Muscle of leg (tissue), 16 donors: ENCODE measurements at places on chromosomes 3 and 15. TPM values are rescaled to one million over a fixed set of nuclear protein-coding genes. Genes with fewer than 3 reads are reported as not detected.

FETUB gene
- total RNA-seq = 0.04 TPM

DNA sequence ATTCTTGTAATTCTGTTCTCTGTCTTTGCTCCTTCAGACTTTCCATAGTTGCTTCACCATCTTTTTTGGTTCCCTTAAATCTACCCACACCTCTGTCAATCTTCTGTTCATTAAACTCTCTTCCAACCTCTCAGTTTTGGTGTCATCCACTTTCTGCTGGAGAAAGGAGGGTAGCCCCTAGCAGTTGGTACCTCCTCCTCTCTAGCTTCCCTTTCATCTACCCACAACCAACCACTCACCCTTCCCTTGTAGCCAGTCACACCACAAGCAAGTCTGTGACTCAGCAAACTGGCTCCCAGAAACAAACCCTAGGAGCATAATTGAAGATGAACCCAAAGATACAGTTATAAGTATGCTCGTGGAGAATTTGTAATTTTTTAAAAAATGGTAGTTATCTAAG is 318.6 kb downstream of the FHIT start:
- no peak overlapping the region for H3K27ac ChIP-seq
- no peak overlapping the region for H3K4me3 ChIP-seq
- no peaks in the 10 kb centered on the region for H3K4me1 ChIP-seq
- DNase-seq = no peak
- no peaks in the 10 kb centered on the region for H3K27me3 ChIP-seq

DNA sequence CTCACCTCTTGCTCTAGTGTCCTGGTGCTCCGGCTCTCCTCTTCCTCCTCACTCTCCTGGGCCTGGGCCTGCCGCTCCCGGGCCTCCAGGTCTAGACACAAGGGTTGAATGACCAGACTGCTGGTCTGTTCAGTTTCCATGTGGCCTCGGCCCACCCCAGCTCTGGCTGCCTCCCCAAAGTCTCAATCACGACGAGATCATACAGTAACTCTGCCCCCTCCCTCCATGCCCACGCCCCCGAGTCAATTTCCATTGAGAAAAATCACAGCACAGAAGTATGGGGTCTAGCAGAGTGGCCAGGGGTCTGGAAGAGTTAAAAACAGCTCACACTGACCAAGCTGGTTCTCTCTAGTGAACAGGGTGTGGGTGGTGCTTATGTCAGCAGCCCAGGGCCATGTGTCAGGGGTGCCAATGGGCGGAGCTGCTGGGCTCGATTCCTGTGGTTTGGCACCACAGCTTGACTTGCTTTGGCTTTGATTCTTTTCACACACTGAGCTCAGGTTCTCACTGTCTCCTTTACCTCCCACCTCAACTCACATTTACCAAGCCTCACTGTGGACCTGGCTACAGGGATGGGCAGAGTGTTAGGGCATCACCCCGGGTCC is 6.9 kb downstream of the C15orf62 start:
- no peak for DNase-seq
- no peak overlapping the region for H3K27ac ChIP-seq
- no peaks in the 10 kb centered on the region for H3K27me3 ChIP-seq

- peak overlapping the region; percentile 7 for H3K27ac ChIP-seq
- no peaks in the 10 kb centered on the region for H3K27me3 ChIP-seq
- peaks cover 38% of the 10 kb centered on the region for H3K4me1 ChIP-seq
- no peak for DNase-seq
- no peak overlapping the region for H3K4me3 ChIP-seq
These were observed 102.8 kb downstream of the TBC1D2B start for GRCh38 chr15:77974416-77975331.

GRCh38 chr15:29904757-29905417 is 82.6 kb upstream of the TJP1 start:
- no peaks in the 10 kb centered on the region for H3K4me1 ChIP-seq
- H3K27me3 ChIP-seq = no peaks in the 10 kb centered on the region
- H3K4me3 ChIP-seq = no peak overlapping the region
- H3K36me3 ChIP-seq = no peaks in the 10 kb centered on the region

DNA sequence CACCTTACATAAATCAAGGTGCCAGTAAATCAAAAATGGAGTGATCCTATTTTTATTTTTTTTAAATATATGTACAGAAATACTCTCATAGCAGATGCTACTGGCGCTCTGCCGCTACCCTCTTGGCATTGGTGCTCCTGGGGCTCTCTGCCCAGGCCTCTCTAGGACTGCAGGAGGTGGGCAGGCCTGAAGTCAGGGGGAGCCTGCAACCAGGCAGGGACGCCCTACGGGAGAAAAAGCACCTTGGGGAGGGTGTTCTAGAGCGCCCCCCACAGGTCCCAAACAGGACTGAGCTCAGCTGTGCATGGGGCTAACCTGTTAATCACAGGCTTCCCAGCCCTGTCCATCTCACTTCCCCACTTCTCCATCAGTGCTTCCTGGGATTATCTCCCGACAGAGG is 192.5 kb downstream of the SHQ1 start:
- peaks cover 17% of the 10 kb centered on the region for H3K27me3 ChIP-seq
- H3K36me3 ChIP-seq = no peaks in the 10 kb centered on the region
- H3K27ac ChIP-seq = no peak overlapping the region
- DNase-seq = no peak

GRCh38 chr3:59133311-59133710 is 83.5 kb upstream of the CFAP20DC start:
- H3K4me3 ChIP-seq = no peak overlapping the region
- DNase-seq = peak; percentile 84
- H3K27ac ChIP-seq = peak overlapping the region; percentile 48
- H3K36me3 ChIP-seq = no peaks in the 10 kb centered on the region

GNB4 gene
- 43.8 TPM for total RNA-seq

GRCh38 chr3:5709714-5710113 is 522.2 kb downstream of the EDEM1 start:
- no peak overlapping the region for H3K4me3 ChIP-seq
- no peak overlapping the region for H3K27ac ChIP-seq

CHDH gene
- total RNA-seq = 1.2 TPM

PDCD6IP gene
- total RNA-seq = 67.2 TPM

GRCh38 chr3:25288413-25288812 is 139.7 kb upstream of the RARB start:
- no peaks in the 10 kb centered on the region for H3K36me3 ChIP-seq
- H3K4me3 ChIP-seq = no peak overlapping the region
- no peak for DNase-seq
- no peaks in the 10 kb centered on the region for H3K4me1 ChIP-seq
- no peak overlapping the region for H3K27ac ChIP-seq
- H3K27me3 ChIP-seq = no peaks in the 10 kb centered on the region

- peaks cover 45% of the 10 kb centered on the region for H3K4me1 ChIP-seq
- DNase-seq = no peak
- peaks cover 13% of the 10 kb centered on the region for H3K27me3 ChIP-seq
- no peak overlapping the region for H3K4me3 ChIP-seq
- no peaks in the 10 kb centered on the region for H3K36me3 ChIP-seq
These were observed 54.9 kb downstream of the CYP11A1 start for GRCh38 chr15:74312445-74313007.

- H3K36me3 ChIP-seq = no peaks in the 10 kb centered on the region
- no peaks in the 10 kb centered on the region for H3K4me1 ChIP-seq
- H3K27ac ChIP-seq = no peak overlapping the region
- no peaks in the 10 kb centered on the region for H3K27me3 ChIP-seq
- no peak overlapping the region for H3K4me3 ChIP-seq
These were observed 467.5 kb downstream of the C3orf38 start for GRCh38 chr3:88617283-88617682.

A4GNT gene
- not detected for total RNA-seq

DNA sequence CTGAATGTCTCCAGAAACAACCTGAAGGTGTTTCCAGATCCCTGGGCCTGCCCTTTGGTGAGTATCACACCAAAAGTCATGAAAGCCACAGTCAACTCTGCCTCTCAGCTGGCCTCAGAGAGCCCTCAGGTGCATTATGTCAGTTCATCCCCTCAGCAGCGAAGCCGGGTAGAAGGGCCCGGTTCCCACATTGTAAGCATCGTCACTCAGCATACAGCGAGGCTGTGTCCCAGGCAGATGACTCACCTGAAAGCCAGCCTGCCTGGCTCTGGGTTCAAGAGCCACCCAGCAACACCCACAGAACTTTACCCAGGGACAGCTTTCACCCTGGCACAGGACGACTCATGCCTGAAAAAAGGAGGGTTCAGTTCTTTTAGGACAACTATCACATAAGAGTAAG is 91.6 kb downstream of the LRRK1 start:
- DNase-seq = no peak
- H3K36me3 ChIP-seq = peaks cover 9% of the 10 kb centered on the region
- H3K27me3 ChIP-seq = no peaks in the 10 kb centered on the region
- H3K4me3 ChIP-seq = no peak overlapping the region
- H3K4me1 ChIP-seq = peaks cover 33% of the 10 kb centered on the region
- H3K27ac ChIP-seq = no peak overlapping the region

AADACL2 gene
- total RNA-seq = not detected

GRCh38 chr15:31483986-31484951 is 157.6 kb downstream of the KLF13 start:
- DNase-seq = no peak
- no peak overlapping the region for H3K27ac ChIP-seq
- H3K36me3 ChIP-seq = no peaks in the 10 kb centered on the region
- H3K4me1 ChIP-seq = peaks cover 6% of the 10 kb centered on the region

HRG gene
- total RNA-seq = 0.04 TPM

GRCh38 chr3:12574661-12575060 is 17.8 kb downstream of the MKRN2 start:
- DNase-seq = no peak
- H3K36me3 ChIP-seq = peaks cover 77% of the 10 kb centered on the region
- no peaks in the 10 kb centered on the region for H3K27me3 ChIP-seq
- no peak overlapping the region for H3K4me3 ChIP-seq
- no peaks in the 10 kb centered on the region for H3K4me1 ChIP-seq

- no peak overlapping the region for H3K27ac ChIP-seq
- H3K27me3 ChIP-seq = no peaks in the 10 kb centered on the region
- no peak for DNase-seq
- no peaks in the 10 kb centered on the region for H3K4me1 ChIP-seq
- no peak overlapping the region for H3K4me3 ChIP-seq
These were observed 37.6 kb downstream of the RAB8B start for GRCh38 chr15:63226966-63227401.

DNA sequence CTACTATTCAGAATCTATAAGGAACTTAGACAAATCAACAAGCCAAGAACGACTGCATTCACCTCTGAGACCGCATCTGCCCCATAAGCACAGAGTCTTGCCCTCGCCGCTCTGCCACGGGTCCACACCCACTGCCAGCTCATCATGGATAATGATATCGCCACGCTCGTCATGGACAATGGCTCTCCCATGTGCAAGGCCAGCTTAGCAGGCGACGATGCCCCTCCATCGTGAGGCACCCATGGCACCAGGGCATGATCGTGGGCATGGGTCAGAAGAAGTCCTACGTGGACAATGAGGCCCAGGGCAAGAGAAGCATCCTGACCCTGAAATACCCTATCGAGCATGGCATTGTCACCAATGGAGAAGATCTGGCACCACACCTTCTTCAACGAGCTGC is 92.1 kb upstream of the FXR1 start:
- no peak overlapping the region for H3K27ac ChIP-seq
- no peaks in the 10 kb centered on the region for H3K36me3 ChIP-seq
- no peak for DNase-seq
- no peaks in the 10 kb centered on the region for H3K27me3 ChIP-seq

RTP1 gene
- 0.04 TPM for total RNA-seq

TMCO5A gene
- total RNA-seq = not detected

- no peak overlapping the region for H3K27ac ChIP-seq
- H3K4me1 ChIP-seq = peaks cover 25% of the 10 kb centered on the region
- no peak overlapping the region for H3K4me3 ChIP-seq
- H3K27me3 ChIP-seq = no peaks in the 10 kb centered on the region
These were observed 50.1 kb downstream of the ITGB5 start for GRCh38 chr3:124837065-124837464.

DNAH1 gene
- 3.2 TPM for total RNA-seq

- no peak overlapping the region for H3K27ac ChIP-seq
- no peaks in the 10 kb centered on the region for H3K27me3 ChIP-seq
- H3K36me3 ChIP-seq = no peaks in the 10 kb centered on the region
- no peak overlapping the region for H3K4me3 ChIP-seq
- H3K4me1 ChIP-seq = peaks cover 6% of the 10 kb centered on the region
These were observed 192.3 kb upstream of the NSMCE3 start for GRCh38 chr15:29461877-29462276.

NOX5 gene
- total RNA-seq = 0.09 TPM

GRCh38 chr3:45139372-45140140 is 6.6 kb downstream of the CDCP1 start:
- H3K4me1 ChIP-seq = peaks cover 3% of the 10 kb centered on the region
- H3K27ac ChIP-seq = no peak overlapping the region
- no peak overlapping the region for H3K4me3 ChIP-seq
- H3K27me3 ChIP-seq = peaks cover 20% of the 10 kb centered on the region
- H3K36me3 ChIP-seq = no peaks in the 10 kb centered on the region

LINS1 gene
- 17.3 TPM for total RNA-seq

CHRNA5 gene
- 0.71 TPM for total RNA-seq

DNA sequence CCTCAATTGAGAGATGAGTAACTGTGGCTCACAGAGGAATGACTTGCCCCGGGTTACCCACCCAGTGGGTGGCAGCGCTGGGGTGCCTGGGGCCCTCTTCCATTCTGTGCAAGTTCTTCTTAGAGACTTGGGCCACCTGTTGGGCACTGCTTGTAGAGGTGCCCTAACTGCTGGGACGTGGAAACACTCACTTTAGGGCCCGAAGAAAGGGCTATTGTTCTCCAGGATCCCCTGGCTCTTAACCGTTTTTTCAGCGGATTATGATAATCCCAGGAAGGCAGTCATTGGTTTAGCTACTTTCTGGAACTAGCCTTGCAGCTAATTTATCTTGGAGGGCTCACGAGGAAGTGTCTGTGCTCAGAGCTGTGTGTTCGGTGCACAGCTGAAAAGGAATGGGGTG is 66.0 kb upstream of the GCNT3 start:
- no peak overlapping the region for H3K4me3 ChIP-seq
- H3K36me3 ChIP-seq = no peaks in the 10 kb centered on the region
- no peak for DNase-seq
- H3K27ac ChIP-seq = no peak overlapping the region
- H3K27me3 ChIP-seq = no peaks in the 10 kb centered on the region

DNA sequence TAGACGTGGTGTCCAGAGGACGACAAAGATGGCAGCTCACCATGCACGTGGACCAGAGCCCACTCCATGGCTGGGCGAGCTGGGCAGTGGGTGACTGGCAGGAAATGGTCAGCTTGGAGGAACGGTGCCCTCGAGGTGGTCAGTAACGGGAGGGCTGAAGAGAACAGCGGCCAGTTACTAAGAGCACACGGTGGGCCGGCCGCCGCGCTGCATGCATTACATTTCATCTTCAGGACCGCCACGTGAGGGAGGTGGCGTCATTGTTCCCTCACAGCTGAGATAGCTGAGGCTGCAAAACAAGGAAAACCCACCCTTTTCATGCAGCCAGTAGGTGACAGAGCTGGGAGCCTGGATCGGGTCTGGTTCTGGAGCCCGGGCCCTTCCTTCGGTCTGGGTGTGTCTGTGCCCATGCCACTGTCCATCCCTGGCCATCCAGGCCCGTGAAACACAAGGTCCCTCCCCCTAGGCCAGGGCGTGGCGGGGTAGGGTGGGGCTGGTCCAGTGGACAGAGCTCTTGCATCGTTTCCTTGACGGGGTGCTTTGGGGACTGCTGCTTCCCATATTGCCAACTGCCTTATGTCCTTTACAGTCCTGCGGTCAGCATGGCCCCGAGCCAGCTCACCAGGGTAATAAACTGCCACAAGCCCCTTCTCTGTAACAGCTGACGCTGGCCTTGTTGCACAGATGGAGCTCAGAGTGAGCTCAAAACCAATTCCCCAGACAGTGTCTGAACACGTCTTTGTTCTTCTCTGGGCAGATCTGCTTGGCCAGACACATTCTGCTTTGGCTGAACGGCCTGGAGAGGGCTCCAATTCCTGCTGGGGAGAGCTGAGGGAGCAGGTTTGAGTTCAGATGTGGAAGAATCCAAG is 51.8 kb downstream of the RGMA start:
- H3K36me3 ChIP-seq = peaks cover 12% of the 10 kb centered on the region
- DNase-seq = peak; percentile 95
- no peaks in the 10 kb centered on the region for H3K27me3 ChIP-seq
- peaks cover 32% of the 10 kb centered on the region for H3K4me1 ChIP-seq

- H3K4me1 ChIP-seq = peaks cover 12% of the 10 kb centered on the region
- H3K27ac ChIP-seq = peak overlapping the region; percentile 36
- peak; percentile 40 for DNase-seq
These were observed 2.7 kb downstream of the ARHGEF26 start for GRCh38 chr3:154123906-154124305.
